Posterior cingulate gyrus (tissue), 11 donors: ENCODE measurements at places on chromosomes 3 and 15.

- DNase-seq = no peak
Measured at GRCh38 chr3:22659651-22660475, 543.3 kb upstream of the UBE2E2 start.

DNA sequence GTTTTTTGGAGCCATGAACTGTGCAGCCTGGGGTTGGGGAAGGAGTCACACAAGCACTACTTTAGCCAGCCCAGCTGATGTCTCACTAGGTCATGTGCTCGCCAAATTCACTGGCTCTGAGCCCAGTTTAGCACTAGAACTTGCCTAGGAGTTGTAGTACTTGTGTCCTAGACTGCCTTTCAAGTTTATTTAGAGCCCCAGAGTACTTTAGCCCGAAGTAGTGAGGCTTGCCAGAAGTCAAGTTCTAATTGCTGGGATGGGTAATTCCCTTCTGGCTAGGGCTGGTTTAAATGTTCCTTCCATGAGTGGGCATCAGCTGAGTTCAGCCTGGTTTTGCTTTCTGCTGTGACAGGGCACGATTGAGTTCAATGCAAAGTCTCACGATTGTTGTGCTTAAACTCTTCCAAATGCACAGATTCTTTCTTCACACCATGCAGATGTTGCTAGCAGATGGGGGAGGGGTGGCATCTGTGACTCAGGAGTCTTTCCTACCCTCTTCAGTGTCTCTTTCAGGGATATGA is 228.2 kb upstream of the ZPLD1 start:
- DNase-seq = no peak

- no peak for DNase-seq
Measured at GRCh38 chr3:81823882-81824395, 62.5 kb upstream of the GBE1 start.

- no peak for DNase-seq
Measured at GRCh38 chr3:58422756-58423325, 10.8 kb downstream of the PDHB start.

GRCh38 chr3:72746430-72747411 is 101.5 kb downstream of the SHQ1 start:
- DNase-seq = no peak

DNA sequence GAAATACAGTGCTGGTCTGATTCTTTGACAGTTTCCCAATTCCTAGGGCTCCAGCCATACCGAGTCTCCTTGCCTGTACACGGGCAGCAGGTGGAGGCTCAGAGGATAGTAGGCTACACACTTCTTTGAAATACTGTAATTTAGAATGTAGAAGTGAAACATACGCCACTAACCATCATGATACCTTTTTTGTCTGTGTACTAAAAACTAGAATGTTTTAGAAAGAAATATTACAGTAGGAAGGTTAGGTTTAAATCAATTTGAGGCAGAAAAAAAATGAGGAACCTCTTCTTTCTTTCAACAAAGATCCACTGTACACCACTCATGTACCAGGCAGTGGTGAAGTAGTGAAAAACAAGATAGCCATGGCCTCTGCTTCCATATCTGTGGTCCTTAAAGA is 354.7 kb downstream of the MCTP2 start:
- no peak for DNase-seq

GRCh38 chr3:185744997-185745843 is 79.6 kb downstream of the IGF2BP2 start:
- DNase-seq = no peak

DNA sequence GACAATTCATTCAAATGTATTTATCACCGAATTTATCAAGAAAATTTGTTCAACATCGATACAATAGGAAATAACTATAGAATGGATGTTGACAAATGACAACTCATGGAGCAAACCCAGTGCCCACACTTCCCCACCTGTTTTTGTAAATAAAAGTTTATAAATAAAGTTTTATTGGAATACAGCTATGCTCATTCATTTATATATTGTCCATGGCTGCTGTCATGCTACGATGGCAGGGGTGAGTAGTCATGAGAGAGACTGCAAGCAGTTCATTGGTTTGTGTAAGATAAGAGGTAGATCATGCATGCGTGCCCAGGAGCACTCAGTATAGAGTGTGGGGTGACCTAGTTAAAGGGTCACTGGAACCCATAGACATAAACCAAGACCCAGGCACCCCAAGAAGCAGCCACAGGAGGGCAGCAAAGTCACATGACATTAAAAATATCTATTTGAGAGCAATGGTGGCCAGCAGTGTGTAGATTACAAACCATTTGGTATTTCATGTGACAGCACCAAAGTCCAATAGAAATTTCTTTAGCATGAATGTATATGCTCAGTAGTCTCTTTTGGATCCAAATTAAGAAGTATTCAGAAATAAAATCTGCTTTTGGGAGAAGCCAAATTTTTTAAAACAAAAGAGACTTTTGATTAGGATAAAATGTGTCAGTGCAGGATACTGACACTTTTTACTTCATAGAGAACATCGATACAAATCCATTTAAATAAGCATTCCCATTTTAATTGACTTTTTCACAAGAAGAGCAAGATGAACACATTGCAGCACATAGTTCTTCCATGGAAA is 794.8 kb downstream of the MCTP2 start:
- DNase-seq = no peak

DNA sequence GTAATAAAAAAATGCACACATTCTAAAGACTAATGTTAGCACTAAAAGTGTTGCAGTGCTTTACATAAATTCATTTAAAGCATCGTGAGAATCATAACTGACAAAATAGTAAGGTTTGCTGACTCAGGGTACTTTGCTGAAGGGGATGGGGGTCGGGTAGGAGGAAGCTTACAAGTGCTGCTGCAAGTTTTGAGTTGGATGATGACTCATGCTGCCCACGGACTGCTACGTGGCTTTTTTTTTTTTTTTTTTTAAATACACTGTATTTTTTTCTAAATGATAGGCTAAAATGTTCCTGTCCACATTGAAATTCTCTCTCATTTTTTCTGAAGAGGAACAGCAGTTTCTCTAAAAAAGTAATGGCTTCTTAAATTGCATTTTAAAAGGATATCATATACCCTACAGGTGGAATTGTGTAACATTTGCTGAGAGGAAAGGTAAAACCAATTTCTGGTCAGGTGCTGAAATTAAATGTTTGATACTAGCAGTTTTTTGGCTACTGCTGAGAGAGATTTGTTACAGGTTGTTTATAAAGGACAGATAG is 2.2 kb downstream of the MAPK6 start:
- DNase-seq = no peak

DNA sequence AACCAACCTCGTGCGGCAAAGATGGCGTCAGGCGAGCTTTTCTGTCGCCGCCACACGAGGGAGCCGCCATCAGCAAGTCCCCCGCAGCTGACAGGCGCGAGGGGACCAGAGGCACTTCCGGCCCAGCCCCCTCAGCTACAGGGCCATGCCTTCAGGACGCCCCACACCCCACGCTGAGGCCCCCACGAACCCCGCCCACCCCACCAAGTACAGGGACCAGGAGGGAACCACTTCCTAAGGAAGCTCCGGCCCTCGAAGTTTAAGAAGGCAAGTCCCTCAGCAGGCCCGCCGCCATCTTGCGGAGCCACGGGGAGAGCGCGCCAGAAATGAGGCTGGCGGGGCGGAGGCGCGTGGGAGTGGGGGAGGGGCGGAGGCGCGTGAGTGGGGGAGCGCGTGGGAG is 790 bp downstream of the DAZL start:
- no peak for DNase-seq

DNA sequence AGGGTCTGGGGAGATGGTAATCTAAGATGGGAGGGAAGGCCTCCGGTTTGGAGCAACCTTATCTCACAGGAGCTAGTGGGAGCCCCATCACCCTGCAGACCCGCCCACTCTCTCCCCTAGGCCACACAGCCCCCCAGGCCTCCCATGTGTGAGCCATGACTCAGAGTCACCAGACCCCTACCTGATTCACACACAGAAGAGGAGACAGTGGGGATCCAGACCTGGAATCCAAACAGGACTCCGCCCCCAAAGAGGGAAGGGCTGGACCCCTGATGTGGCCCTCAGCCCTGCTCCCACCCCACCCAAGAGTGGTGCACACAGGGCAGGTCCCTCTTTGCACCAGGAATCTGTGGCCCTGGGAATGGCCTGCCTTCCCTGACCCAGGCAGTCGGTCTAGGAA is 97.4 kb downstream of the ADCY5 start:
- DNase-seq = no peak

DNA sequence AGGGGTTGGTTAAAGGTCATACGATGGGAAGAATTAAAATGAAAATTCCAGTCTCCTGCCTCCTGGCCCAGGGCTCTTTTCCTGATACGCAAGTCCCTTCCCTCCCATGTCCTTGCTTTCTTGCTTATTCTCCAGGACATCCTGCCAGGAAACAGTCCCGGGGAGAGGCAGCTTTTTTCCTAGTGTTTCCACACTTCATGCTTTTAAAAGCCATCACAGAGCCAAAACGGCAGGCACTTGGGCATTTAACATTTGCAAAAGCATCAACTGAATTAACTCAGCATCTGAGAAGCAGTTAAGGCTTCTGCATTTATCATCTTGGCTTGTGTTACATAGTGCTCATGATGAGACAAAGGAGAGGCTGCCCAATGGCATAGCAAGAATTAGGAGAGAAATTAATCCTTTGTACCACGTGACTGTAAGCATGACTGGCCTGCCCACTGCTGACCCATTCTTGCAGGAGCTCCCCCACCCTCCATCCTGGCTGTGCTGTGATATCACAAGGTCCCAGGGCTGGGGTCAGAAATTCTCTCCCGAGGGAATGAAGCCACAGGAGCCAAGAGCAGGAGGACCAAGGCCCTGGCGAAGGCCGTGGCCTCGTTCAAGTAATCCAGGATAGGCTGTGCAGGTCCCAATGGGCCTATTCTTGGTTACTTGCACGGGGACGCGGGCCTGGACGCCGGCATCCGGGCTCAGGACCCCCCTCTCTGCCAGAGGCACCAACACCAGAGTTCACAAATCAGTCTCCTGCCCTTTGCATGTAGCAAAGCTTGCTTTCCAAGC is 21.6 kb upstream of the VILL start:
- no peak for DNase-seq

GRCh38 chr3:130644628-130645253 is 101.9 kb downstream of the PIK3R4 start:
- no peak for DNase-seq

GRCh38 chr3:112770032-112770626 is 76.5 kb downstream of the CD200R1L start:
- no peak for DNase-seq

DNA sequence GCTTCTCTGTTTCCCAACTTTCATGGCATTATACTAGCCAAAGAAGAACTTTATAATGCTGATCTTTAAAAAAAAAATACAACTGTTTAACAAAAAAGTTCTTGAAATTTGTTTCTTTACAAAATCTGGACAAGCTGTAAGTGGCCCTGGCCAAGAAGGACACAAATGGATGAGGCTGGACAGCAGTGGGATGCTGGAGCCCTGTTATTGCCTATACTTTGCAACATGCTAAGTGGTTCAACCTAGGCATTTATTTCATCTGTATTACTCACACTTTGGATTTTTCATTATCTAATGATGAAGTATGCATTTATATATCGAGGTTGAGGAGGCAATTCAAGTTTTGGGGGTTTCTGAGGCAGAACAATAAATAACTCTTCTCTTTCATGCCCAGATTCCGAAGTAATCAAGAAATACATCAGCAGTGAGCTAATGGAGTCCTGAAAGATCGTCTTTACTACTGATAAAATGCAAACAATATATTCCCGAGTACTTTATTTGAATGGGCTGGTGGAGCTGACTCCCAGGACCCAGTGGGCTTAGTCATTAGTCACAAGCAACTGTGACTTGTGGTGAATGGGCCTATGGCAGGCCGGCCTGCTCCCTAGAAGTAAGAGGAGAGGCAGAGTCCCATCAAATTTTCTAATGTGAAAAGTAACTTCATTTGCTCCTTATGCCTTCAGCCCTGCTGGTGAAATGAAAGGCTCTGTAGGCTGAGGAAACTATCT is 177.3 kb upstream of the DPH6 start:
- no peak for DNase-seq

GRCh38 chr15:85125056-85125661 is 143.5 kb downstream of the PDE8A start:
- DNase-seq = no peak

DNA sequence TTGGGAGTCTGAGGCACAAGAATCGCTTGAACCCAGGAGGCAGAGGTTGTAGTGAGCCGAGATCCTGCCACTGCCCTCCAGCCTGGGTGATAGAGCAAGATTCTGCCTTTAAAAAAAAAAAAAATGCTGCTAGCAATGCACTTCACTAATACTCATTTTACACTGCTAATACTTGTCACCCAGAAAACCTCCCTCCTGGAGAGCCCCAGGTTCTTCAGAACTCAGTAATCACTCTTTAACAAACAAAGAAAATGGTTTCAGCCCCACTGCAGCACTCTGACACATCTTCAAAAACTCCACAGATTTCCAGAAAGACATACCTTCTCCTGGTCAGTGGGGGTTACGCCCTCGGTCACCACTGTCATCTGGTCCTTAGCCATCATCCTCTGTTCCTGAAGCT is 366.7 kb downstream of the SHQ1 start:
- DNase-seq = no peak

DNA sequence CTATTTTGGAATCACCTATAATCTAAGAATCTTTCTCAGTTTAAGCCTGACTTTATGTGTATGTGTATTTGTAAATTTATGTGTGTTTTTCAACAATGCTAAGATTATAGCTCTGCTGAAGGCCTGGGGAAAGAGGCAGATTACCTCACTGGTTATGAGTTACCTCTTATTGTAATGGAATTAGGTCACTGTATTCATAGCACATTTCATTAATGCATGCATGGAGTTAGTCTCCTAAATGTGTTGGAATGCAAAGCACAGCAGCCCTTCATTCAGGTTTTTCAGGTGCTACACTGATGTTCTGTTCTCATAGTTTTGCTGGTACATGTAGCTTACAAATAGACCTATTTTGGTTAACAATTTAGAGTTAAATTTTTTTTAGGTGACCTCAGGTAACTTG is 9.5 kb downstream of the GPR87 start:
- DNase-seq = no peak

- DNase-seq = no peak
Measured at GRCh38 chr15:65412556-65412955, 10.2 kb downstream of the IGDCC4 start.

DNA sequence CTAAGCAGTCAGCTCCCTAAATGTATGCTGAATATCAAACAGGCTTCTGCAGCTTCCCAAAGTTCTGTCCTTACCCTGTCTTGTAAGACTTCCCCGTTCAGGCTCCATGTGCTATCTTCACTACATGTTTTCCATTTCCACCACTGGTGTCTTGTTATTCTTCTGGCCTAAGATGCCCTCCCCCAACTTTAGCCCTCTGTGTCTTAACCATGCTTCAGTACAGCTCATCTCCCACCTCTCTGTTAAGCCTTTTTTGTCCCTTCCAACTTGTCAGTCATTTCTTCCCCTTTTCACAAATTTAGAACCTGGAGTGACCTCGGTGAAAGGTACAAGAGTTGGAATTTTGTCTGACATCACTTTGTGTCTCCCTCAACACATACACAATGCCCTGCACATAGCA is 151.7 kb upstream of the TBL1XR1 start:
- no peak for DNase-seq
